ENCODE measurements at places on chromosomes 4 and X.

GRCh38 chr4:81152839-81153713 is 61.9 kb downstream of the PRKG2 start:
- DNase-seq = no peak

GRCh38 chrX:78769946-78770345 is 22.4 kb downstream of the LPAR4 start:
- no peak for DNase-seq

GRCh38 chr4:20356565-20356964 is 104.9 kb downstream of the SLIT2 start:
- DNase-seq = no peak

- DNase-seq = no peak
These were observed 44.0 kb downstream of the MGST2 start for GRCh38 chr4:139709660-139710059.

GRCh38 chr4:107823870-107824349 is 822 bp upstream of the SGMS2 start:
- DNase-seq = no peak

DNA sequence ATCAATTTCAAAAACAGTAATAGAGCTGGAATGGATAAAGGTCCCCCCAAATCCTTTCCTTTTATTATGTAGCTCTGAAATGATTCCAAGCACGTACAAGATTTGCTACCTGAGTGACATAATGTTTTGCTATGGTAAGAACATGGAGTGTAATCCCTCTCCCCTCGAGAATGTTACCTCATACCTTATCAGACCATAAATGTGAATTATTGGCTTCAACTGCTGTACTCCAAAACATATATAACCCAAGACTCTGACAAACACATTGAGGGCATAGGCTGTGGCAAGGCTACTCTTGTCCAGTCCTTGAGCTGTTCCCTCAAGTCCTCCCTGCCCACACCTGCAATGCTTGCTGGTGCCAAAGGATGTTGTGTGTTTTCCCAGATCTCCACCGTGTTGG is 286.9 kb downstream of the KCTD8 start:
- no peak for DNase-seq

DNA sequence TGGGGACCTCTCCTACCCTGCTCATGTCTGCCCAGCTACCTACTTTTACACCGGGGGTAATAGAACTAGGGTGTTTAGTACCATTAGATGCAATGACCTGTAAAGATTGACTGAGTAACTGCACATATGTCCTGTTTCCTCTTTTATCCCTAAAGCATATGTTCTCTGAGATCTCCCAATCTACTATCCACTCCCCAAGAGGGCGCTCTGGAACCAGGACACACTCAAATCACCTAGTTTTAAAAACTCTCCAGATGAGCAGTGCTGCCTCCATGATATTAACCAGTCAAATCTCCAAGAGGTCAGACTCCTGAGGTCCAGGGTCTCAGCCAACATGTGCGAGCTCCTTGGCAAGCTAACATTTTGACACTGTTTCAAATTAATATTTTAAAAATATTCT is 87.0 kb upstream of the TSPAN5 start:
- DNase-seq = no peak

- no peak for DNase-seq
These were observed 44.1 kb downstream of the LARP7 start for GRCh38 chr4:112680996-112681395.

GRCh38 chrX:11629593-11630211 is 36.0 kb downstream of the ARHGAP6 start:
- no peak for DNase-seq

- no peak for DNase-seq
These were observed 4.5 kb upstream of the CXCL9 start for GRCh38 chr4:76011700-76012387.

- DNase-seq = no peak
These were observed 154.2 kb downstream of the NPNT start for GRCh38 chr4:106049490-106049889.

DNA sequence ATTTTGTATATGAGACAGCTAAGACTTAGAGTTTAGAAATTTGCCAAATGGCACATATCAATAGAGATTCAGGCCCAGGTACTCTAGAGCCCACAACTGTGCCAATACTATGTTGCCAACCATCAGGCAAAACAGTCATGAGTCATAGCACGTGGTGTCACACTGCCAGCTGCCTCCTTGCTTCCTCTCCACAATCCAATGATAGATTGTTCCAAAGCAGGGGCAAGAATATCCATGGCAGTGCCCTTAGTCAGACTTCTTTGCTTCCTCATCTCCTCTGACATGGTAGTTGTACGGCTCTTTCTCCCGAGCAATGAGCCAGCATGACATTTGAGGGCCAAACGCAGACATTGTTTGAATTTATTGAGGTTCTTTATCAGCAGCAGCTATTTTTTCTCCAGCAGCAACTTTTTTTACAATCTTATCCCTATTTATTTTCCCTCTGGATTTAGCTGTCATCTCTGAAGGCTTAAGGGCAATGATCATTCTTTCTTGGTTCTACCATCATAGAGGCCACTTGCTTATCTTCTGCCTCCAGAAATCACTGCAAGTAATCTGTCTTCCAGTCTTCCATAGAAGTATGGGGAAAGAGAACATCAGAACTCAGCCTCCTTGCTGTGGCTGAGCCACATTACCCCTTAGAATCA is 169.7 kb downstream of the COL4A6 start:
- DNase-seq = no peak

GRCh38 chr4:185145572-185145971 is 2.5 kb downstream of the SLC25A4 start:
- DNase-seq = no peak

GRCh38 chr4:1417522-1418390 is 11.5 kb upstream of the NKX1-1 start:
- DNase-seq = no peak

- DNase-seq = no peak
These were observed 91.9 kb downstream of the CHST7 start for GRCh38 chrX:46665232-46666152.

- no peak for DNase-seq
These were observed 4.0 kb downstream of the C4orf46 start for GRCh38 chr4:158667651-158668198.

- DNase-seq = no peak
These were observed 32.2 kb upstream of the FAT1 start for GRCh38 chr4:186755550-186756519.

DNA sequence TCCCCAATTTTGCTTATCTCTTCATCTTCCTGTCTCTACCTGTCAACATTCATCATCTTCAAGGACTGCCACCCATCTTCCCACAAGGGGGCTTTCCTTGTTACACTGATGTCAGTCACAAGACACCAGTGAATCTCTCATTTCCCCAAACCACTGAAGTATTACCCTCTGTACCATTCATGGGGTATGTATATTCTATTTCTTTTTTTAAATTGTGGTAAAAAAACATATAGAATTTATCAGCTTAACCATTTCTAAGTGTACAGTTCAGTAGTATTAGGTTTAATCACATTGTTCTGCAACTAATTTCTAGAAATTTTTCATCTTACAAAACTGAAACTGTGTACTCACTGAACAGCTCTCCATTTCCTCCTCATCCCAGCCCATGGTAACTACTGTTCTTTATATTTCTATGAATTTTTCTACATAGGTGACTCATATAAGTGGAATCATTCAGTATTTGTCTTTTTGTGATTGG is 98.6 kb downstream of the LARP7 start:
- DNase-seq = no peak

DNA sequence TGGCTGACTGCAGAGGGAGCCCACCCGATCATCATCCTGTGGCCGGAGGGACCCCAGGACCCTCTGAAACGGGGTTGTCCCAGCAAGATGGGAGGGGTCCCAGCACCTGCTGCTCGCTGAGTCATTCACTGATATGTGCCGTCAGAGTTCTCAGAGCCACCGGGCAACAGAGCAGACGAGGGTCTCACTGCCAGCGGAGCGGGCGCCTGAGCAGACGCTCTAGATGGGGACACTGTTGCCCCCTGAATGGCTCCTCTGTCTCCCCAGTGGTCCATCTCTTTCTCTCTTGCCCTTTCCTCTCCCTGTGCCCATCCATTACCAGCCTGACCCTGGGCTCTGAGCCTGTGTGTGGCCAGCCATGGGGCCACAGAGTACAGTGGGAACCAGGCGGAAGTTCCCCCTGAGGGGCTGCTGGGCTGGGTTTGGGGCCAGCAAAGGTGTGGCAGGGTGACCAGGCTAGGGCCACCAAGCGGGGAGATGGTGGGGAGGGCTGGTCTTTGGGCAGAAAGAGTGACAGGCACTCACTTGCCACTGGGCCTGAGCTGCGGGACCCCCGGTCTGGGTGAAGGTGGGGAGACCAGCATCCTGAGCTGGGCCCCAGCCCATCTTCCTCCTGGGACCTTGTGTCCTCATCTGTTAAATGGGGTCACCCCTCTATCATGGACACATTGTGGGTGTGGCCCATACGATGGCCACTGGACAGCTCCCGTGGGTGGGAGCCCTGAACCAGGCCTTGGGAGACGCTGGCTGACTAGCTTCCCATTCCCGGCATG is 90.9 kb downstream of the HMX1 start:
- DNase-seq = no peak

DNA sequence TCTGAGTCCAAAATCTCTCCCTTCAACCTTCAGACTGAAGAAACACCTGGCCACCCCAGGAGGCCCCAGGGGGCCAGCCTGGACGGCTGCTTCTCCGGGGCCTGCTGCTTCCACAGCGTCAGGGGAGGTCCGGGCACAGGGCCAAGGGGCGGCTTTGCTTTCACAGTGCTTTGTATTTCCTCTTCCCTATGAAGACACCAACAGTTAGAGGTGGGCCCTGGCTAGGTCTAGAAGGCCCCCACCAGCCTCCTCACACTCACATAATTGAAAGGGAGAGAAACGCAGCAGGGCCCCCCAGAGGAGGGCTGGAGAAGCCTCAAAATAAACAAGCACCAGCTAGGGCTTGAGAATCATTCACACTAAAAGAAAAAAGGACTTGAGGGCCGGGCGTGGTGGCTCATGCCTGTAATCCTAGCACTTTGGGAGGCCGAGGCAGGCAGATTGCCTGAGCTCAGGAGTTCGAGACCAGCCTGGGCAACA is 17.8 kb downstream of the SCD5 start:
- DNase-seq = no peak

DNA sequence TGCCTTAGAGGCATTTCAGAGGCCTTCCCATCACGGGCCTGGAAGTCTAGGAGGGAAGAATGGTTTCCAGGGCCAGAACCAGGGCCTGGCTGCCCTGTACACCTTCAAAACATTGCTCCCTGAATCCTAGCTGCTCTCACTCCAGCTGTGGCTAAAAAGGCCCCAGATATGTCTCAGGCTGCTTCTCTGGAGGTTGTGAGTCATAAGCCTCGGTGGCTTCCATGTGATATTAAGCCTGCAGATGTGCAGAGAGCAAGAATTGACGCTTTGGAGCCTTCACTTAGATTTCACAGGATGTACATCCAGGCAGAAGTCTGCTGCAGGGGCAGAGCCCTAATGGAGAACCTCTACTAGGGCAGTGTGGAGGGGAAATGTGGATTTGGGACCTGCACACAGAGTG is 502.5 kb downstream of the GRXCR1 start:
- DNase-seq = no peak

DNA sequence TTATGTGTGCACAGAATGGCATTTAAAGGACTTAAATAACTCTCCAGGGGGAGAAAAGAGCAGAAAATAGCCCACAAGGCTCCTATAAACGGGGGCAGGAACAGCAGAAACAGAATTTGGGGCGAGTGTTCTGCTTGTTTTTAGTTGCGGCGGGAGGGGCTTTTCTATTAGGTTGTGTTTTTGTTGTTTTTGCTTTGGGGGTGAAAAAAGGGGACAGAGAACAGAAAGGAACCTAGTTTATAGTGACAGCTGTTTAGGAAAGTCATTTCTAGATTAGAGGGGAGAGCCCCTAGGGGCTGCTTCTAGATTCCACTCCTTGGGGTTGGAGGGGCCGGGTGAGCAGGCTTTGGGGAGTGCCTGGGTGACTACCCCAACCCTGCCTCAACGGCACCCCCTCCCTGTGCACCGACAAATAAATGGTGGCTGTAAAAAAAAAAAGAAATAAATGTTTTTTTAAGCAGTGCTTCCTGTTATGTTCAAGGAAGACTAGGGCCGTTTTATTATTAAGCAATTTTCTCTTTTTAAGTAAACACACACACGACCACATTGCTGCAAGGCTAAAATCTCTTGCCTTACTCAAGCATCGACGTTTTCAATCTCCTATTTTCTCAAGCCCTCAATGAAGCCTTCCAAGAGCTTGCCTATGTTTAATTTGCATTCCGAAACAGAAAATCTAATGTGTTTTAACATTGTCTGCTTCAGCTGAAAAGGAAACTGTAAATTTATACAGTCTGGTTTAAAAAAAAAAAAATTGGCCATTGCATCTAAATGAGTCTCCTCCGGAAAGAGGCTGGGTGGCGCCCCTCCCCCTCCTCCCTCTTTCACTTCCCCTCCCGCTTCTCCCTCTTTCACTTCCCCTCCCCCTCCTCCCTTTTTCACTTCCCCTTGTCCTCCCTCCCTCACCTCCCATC is 123.3 kb upstream of the TBL1X start:
- peak; percentile 64 for DNase-seq

GRCh38 chrX:46954716-46955115 is 42.5 kb downstream of the JADE3 start:
- DNase-seq = no peak

DNA sequence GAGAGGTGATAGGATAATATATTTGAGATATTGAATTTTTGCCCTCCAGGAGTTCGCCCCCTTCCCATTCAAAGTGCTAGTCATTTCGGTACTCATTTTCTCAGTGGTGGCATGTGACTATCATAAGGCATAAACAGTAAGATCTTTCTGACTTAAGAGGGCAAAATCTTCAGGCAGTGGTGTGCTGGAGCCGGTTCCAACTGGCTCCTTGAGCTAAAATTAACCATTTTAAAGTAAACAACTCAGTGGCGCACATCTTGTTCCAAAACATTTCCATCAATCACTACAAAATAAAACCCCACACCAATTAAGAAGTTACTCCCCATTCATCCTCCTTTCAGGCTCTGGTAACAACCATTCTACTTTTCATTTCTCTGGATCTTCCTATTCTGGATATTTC is 43.3 kb downstream of the LUZP4 start:
- no peak for DNase-seq

GRCh38 chr4:53987761-53988171 is 76.6 kb downstream of the CHIC2 start:
- no peak for DNase-seq

GRCh38 chr4:152348670-152349069 is 187.2 kb downstream of the FBXW7 start:
- no peak for DNase-seq

GRCh38 chrX:119505945-119506344 is 37.7 kb downstream of the SLC25A5 start:
- DNase-seq = no peak

GRCh38 chr4:26287756-26288155 is 33.1 kb upstream of the RBPJ start:
- DNase-seq = no peak

- no peak for DNase-seq
These were observed 22.0 kb downstream of the NBDY start for GRCh38 chrX:56751071-56751470.

DNA sequence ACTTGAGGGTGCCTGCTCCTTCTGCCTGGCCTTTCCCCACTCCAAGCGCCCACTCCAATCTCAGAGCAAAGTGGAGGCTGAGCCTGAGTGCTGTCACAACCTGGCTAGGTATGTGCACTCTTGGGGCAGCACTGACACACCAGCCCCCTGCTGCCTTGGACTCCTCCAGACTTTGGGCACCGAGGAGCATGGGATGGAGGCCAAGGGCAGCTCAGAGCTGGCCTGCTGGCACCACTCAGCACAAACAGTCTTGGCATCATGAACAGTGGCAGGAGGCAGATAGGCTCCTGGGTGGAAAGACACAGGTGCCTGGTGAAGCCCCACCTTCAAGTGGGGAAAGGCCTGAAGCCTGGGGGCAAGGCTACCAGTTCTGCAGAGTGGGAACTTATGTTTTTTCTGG is 91.8 kb downstream of the KCNIP4 start:
- no peak for DNase-seq
